ENCODE measurements at places on chromosomes 1 and 21. TPM values are rescaled to one million over a fixed set of nuclear protein-coding genes. Genes with fewer than 3 reads are reported as not detected.

GRCh38 chr1:26702680-26703038, 6.8 kb downstream of the ARID1A start:
- no peaks in the 10 kb centered on the region for H3K36me3 ChIP-seq
- DNase-seq: no peak
- no peaks in the 10 kb centered on the region for H3K27me3 ChIP-seq
- no peak overlapping the region for H3K4me3 ChIP-seq
- peaks cover 39% of the 10 kb centered on the region for H3K4me1 ChIP-seq

The RAP1GAP gene
- total RNA-seq: 9.4 TPM

The CYP2J2 gene
- total RNA-seq: 0.25 TPM

GRCh38 chr1:51097171-51097570, 4.9 kb upstream of the C1orf185 start:
- no peak overlapping the region for H3K4me3 ChIP-seq
- no peaks in the 10 kb centered on the region for H3K27me3 ChIP-seq
- H3K36me3 ChIP-seq: no peaks in the 10 kb centered on the region
- H3K4me1 ChIP-seq: no peaks in the 10 kb centered on the region

The FALEC gene
- not detected for total RNA-seq

The VAMP4 gene
- 12.9 TPM for total RNA-seq
